ENCODE measurements at places on chromosomes 3 and 15.

GRCh38 chr3:128500556-128500955 lies 7.6 kb upstream of the GATA2 start:
- DNase-seq, result no peak

GRCh38 chr15:92586966-92587365 lies 68.6 kb downstream of the FAM174B start:
- no peak for DNase-seq

- no peak for DNase-seq
Observed at GRCh38 chr3:2535206-2535605, 436.5 kb downstream of the CNTN4 start.

DNA sequence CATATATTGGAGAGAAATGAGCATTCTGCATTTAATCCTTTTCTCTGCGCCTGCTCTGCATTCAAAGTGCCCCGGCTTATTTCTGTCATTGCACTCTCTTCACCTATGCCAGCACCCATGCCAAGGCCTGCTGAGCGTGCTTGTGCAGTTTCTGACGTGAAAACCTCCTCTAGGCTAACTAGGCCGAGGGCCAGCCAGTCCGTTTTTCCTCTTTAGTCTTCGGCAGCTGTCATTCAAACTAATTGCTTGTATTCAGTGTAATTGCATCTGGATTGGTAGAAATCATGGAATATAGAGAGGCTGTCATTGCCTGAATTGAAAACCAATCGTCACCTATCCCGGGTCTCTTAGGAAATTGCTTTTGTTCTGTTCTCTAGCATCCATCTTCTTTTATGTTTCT lies 94.0 kb downstream of the ARPP21 start:
- no peak for DNase-seq

- DNase-seq, result peak; percentile 26
Observed at GRCh38 chr15:89680282-89680873, 1.2 kb upstream of the PLIN1 start.

DNA sequence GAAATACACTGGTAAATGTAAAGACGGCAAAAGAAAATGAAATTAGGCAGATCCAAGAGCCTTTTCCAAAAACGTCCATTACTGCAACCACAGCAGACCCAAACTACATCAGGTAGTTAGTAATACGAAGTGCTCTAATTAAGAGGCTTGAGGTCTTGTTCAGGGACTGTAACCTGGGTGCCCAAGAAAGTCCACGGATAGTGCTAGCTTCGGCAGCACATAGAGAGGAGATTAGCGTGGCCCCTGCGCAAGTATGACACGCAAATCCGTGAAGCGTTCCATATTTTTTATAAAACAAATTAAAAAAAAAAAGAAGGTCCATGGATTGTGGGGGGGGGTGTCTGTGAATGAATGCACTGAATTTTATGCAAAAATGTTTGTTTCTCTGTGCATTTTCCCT lies 1.4 kb downstream of the COPB2 start:
- no peak for DNase-seq

DNA sequence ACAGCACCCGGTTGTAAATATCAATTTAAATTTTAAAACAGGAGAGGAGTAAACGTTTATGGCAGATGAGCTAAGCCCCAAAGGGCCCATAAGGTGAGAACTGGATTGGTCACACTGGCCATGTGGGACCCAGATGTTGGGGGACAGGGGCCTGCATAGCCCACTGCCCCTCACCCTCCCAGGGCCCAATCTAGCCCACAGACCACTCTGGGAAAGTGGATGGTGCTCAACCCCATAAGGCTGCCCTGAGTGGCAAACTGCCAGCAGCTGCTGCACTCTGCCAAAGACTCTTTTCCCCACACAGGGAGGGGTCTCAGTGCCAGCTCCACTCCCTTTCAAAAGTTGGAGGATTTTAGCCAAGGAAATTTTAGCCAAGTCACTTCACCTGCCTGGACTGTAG lies 42.5 kb downstream of the CCDC12 start:
- no peak for DNase-seq

DNA sequence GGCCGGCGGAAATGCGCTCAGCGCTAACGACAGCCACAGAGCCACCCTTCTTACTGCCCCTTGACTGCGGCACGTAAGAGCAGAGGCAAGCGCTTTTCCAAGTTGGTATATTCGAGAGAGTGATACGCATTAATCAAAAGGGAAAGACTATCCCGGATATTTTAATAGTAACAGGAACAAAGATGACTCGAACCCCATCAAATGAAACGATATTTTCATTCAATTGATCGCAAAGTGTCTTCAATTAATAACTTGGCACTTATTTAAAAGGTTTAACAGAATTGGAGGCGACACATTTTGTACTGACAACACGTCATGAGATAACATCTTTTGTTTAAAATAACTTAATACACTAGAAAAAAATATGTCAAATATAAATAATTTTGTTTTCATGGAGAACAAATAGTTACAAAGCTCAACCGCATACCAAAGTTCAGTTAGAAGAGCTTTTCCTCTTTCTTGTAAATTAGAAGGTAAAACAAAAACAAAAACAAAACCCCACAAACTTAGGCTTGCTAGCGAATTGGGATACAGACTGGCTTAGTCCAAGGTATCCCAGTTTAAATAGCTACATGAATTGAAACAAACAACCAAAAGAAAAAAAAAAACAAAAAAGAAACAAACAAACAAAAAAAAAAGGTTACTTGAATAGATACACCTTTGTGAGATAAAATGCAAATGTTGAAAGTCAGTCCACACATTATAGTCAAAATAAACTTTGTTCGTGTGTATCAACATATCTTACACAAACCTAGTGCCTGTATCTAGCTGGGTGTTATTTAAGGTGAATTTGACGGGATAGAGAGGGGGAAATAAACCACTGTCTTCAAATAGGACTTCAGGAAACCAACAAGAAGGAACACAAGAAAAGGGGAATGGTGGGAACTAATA lies 10.2 kb downstream of the SHOX2 start:
- DNase-seq, result no peak

DNA sequence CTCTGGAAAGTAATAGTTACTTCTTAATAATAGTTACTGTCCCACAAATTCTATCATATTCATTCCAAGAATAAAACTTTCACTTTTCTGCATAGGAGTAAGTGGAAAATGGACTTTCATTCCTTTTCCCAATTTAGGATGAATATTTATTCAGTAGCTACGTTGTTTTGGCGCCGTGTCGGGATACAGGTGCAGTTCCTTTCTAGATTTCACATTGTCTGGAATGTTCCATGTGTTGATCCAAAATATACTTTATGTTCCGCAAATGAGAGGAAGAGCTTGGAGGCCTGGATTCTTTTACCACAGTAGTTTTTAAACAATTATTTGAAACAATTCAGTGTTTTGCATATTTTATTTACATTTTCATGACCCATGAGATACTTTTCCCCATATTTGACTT lies 22.8 kb upstream of the PPARG start:
- DNase-seq, result no peak

DNA sequence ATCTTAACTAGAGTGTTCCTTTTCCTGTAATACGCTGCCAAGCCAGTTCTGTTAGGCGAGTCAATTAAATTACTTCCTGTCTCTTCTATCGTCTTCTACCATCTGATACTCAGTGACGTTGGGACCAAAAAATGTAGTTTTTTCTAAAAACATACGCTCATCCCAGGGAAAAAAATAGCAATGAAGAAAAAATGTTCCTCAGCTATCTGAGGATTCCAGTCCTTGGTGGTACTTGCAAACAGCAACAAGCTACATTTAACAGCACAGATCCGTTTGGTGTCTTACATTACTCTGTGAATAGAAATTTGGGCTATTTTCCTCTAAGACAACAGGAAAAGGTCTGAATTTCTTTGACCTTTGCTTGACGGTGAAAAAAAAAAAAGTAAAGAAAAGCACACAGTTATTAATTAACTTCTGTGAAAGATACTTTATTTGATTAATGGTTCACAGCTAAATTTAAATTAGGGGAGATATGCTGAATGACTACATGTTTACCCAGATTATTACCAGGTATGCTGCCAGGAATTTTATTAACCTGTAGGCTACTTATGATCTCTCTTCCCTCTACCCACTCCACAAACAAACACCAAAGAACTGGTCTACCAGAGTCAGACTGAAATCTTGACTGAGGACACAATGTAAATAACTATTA lies 254.4 kb upstream of the ZPLD1 start:
- DNase-seq, result peak; percentile 95

- no peak for DNase-seq
Observed at GRCh38 chr15:68209735-68210408, 4.7 kb upstream of the CALML4 start.

- no peak for DNase-seq
Observed at GRCh38 chr3:3081381-3082233, 28.6 kb downstream of the IL5RA start.

GRCh38 chr15:88126695-88127431 lies 129.7 kb downstream of the NTRK3 start:
- no peak for DNase-seq

All from AG04449 (cell line).